ENCODE measurements at places on chromosomes 4 and X.

DNA sequence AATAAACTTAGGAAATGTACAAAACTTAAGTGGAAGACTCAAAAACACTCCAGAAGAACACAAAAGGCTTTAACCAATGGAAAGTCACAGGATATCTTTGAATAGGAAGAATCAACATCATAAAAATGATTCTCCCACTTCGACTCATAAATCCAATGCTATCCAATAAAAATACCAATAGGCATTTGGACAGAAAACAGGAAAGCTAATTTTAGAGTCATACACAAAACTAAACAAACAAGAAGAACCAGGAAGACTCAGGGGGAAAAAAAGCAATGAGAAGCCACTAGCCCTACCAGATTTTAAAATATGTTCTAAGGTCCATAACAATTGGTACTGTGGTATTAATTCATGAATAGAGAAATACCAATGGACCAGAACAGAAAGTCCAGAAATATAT lies 28.2 kb downstream of the SLC9A7 start:
- no peak for DNase-seq

- no peak for DNase-seq
Measured at GRCh38 chrX:77450996-77451395, 3.8 kb downstream of the FGF16 start.

DNA sequence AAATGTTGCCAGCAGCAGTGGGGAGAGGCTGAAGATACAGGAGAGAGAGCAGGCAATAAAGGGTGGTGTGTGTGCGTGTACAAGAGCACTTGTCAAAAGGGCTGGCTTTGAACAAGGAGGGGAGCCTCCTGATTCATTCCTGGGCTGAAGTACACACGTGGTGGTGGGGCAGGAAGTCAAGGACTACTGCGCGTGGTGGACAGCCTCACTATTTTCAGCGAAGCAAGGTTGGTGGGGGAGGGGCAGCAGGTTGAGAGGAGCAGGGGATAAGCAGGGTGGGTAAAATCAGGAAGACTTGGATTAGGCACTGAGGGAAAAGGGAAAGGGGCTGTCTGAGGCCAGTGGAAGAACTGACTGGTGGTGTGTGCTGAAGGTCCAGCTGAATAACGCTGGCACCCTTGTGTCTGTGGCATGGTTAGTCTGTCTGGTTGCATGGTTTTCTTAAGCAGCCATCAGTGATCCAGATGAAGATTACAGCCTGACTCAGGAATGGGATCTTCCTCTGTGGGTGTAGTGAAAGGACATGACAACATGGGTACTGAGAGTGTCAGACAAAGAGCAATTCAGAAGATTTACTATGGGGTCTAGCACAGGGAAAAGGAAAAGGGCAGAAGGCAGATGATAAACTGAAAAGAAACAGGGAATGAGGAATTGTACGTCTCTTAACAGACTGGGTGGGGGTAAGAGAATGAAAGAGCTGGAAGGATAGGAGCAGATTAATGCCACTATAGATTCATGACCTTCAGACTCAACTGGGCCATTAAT lies 149.8 kb downstream of the CHM start:
- DNase-seq: no peak

DNA sequence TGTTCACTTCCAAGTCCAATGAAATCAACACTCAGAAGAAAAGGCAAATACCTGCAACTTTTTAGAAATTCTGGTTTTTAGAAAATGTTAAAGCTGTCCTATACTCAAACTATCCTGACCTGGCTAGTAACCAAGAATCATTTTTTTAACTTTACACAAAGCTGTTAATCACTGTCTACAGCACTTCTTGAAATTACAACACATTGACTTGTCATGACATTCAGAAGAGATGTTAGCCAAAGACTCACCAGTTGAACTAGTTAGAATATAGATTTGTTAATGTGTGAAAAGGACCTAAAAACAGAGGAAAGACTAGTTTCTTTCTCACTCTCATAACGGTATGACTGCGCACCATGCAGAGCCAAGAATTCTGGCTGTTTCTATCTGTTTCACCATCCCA lies 98.8 kb downstream of the COX18 start:
- DNase-seq: no peak

- DNase-seq: no peak
Measured at GRCh38 chr4:2368746-2369437, 49.6 kb downstream of the ZFYVE28 start.

- no peak for DNase-seq
Measured at GRCh38 chr4:101066626-101067170, 280.6 kb downstream of the PPP3CA start.

DNA sequence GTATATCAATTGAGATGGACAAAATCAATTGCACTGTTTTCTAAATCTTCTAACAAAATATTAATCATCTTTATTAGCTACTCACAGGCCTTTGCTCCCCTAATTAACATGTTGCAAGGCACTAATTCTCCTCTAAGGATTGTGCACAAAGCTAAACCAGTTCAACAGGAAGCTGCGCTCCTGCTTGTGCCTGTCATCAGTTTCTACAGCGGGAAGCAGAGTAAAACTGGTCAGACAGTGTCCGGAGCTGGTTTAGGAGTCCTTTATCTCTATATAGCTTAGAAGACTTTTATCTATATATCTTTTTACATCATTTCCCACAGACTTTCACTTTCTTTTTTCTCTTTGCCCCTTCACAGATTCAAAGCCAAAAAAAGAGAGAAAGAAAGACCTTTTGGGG lies 79.1 kb downstream of the ELOVL6 start:
- DNase-seq: no peak

GRCh38 chr4:107098401-107098800 lies 62.3 kb upstream of the DKK2 start:
- no peak for DNase-seq

DNA sequence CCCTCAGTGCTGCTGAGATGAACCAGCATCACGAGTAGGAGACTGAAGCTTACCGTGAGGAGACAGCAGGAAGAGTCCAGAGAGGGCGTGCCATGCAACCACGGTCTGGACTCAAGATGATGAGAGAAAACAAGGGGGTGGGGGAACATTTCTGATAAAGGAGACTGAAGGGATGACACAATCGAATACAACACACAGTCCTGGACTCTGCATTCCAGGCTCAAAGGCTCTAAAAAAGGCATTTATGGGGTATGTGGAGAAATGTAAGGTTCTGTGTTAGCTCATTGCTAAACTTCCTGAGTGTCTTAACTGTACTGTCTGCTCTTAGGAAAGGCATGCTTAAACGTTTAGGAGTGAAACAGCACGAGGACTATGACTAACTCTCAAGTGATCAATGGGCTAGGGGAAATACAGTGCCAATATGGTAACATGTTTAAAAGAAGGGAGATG lies 20.6 kb upstream of the IRAK1 start:
- DNase-seq: no peak

DNA sequence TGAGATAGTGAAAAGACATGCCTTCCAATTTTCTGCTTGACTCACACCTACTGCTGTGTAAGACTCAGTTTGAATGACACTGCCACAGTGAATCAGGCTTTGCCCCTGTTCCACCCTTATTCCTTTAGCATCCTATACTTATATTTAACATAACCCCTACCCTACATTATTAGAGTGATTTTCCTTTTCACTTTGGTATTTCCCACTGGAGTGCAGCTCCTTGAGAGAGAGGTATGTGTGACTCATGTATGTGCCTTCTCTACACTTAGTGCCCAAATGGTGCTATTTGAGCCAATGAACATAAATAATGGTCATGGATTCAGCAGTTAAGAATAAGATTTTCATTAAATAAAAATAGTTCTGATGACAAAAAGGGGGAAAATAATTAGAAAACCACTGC lies 69.5 kb downstream of the RRAGB start:
- no peak for DNase-seq

DNA sequence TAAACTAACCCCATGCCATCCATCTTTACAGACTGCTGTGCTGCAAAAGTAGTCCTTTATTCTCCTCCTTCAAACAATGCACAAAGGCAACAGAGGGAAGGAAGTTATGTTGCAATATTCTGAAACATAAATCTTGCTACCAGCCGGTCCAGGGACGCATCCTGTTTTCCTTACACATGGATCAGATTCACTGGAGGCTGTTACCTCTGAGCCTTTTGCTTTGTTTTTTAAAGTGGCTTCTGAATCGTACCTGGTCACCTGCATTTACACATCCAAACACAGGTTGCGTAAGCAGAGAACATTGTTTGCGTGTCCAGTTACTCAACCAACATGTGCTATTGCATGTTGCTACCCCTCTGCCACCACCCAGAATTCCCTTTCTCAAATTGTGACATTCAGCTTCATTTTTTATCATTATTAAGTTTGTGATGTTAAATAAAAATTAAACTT lies 8.8 kb downstream of the PPARGC1A start:
- DNase-seq: no peak

GRCh38 chr4:23068287-23068686 lies 375.6 kb downstream of the GBA3 start:
- no peak for DNase-seq

DNA sequence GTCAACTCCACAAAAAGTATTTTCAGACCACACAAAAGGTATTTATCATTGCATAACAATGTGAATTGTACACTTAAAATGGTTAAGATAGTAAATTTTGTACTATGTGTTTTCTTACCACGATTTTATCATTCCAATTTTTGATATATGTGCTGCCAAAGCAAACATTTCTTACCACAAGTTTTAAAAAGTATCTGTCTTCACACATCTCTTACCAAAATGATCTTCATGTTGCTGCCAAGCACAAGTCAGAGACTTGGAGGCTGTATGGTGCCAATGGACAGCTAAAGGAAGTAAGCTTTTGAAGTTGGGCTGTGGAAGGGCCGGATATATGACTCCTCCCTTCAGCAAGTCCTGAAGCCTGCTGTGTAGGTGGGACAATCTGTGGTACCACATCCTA lies 67.9 kb downstream of the TMLHE start:
- DNase-seq: no peak

DNA sequence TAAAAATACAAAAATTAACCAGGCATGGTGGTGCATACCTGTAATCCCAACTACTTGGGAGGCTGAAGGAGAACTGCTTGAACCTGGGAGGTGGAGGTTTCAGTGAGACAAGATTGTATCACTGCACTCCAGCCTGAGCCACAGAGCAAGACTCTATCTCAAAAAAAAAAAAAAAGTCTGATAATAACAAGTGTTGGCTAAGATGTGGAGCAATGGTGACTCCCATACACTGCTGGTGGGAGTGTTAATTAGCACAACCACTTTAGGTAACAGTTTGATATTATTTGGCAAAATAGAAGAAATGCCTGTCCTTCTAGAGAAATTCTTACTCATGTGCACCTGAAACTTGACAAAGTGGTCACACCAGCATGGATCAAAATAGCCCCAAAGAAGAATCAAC lies 106.2 kb upstream of the SLC34A2 start:
- DNase-seq: no peak

GRCh38 chrX:117038918-117039440 lies 576.2 kb upstream of the CT83 start:
- DNase-seq: no peak

DNA sequence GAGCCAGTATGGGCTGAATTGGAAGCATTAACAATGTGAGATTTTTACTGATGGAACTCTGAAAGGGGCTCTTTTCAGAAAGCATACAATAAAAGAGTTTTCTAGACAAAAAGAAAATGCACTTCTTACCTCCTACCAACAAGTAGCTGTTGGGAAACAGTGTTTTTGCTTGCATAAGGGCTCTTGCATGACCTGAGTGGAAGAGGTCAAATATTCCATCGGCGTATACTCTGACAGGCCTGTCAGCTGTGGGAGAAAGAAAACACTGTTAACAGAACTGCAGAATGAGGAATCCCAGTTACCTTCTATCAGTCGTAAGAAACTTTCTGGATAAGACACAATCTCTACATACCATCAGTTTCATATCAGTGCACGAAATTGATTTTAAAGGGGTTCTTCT lies 39.5 kb downstream of the PCYT1B start:
- no peak for DNase-seq

DNA sequence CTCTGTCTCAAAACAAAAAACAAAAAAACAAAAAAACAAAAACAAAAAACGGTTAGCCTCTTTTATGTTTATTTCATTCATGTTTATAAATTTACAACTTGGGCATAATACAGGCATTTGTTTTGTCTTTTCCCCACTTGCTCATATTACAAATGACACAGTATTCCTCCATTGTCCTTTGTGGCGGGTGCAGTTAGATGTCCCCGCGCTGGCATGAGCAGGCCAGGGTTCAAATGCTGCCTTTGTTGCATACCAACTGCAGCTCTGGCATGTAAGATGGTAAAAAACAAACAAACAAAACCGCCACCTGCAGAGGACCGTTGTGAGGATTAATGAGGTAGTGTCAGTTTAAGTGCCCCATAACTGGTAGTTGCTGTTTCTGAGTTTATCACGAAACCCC lies 16.1 kb upstream of the HPF1 start:
- DNase-seq: no peak

- DNase-seq: no peak
Measured at GRCh38 chr4:5976431-5976830, 41.8 kb downstream of the C4orf50 start.

GRCh38 chr4:20347531-20347930 lies 95.8 kb downstream of the SLIT2 start:
- DNase-seq: no peak

GRCh38 chr4:25694466-25694865 lies 38.8 kb downstream of the SLC34A2 start:
- no peak for DNase-seq

DNA sequence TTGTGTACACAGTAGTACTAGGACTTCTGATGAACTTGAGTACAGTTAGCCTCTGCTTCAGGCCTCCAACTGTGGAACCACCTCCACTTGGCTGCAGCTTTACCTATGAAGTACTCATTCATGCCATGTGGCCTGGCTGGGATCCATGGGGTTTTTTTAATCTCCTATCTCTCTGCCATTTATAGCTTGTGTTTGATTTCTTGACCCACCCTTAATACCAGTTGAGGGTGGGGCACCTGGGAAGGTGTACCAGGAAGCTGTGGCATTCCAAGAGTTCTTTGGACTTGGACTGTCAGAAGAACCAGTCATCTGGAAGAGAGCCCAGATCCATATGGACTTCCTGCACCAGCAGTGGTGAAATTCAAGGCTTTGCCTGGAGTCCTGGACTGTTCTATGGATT lies 230.1 kb downstream of the SHROOM3 start:
- DNase-seq: no peak

- no peak for DNase-seq
Measured at GRCh38 chr4:113837397-113837796, 75.9 kb upstream of the CAMK2D start.

- DNase-seq: no peak
Measured at GRCh38 chrX:111411983-111412382, at the start of gene DCX. TSS of gene DCX (minus strand) at chrX:111412192. CDS start at chrX:111410398, 1,794 bp downstream.

- DNase-seq: peak; percentile 22
Measured at GRCh38 chrX:120000490-120001246, 57.1 kb upstream of the NKAP start.

- no peak for DNase-seq
Measured at GRCh38 chrX:84487365-84488353, 14.6 kb downstream of the HDX start.

DNA sequence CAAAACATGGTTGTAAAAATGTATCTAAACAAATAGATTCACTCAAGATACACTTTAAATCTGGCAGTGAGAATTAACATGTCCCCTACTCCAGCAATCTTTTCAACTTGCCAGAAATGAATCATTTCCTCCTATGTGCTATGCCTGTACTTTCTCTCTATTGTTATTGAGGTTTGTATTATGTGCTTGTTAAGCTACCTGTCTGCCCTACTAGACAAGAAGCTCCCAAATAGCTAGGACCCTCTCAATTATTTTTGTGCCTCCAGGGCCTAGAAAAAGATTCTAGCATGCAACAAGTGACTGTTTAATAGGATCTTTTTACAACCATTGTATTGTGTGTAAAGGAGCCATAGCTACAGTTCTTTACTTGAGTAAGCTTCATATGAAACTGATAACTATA lies 3.5 kb upstream of the SAP30 start:
- DNase-seq: no peak

GRCh38 chr4:136644279-136644678 lies 888.0 kb downstream of the PCDH18 start:
- DNase-seq: no peak

- no peak for DNase-seq
Measured at GRCh38 chr4:6617246-6617645, 23.2 kb upstream of the MRFAP1 start.
